Left ventricle myocardium inferior (tissue), 1 donor: ENCODE measurements at places on chromosomes 12 and 14. TPM values are rescaled to one million over a fixed set of nuclear protein-coding genes. Genes with fewer than 3 reads are reported as not detected.

CMTM5 gene
- 1.0 TPM for total RNA-seq

TAS2R7 gene
- not detected for total RNA-seq

GARIN6 gene
- total RNA-seq = not detected

ATP2B1 gene
- 10.7 TPM for total RNA-seq

GRCh38 chr14:24339284-24340151 is at the start of gene RIPK3:
RIPK3 (minus strand) TSS chr14:24339991; CDS start chr14:24339826, 165 bp downstream.
- DNase-seq = peak; percentile 47

DNA sequence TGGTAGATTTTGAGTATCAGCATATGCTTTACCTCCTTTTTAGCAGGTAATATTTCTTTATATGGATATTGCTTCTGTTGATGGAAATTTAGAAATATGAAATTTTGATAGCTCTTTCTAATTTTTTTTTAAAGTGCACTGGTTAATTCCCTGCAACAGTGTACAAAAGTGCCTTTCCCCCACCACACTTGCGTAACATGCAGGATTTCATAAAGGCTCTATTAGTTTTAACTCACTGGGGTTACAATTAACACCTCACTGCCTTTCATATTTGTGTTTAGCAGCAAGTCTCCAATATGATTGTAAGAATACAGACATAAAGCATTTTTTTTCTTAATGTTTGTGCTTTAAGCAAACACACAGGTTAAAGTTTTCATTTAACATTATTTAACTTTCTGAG is 25.6 kb downstream of the MNAT1 start:
- DNase-seq = no peak

DNA sequence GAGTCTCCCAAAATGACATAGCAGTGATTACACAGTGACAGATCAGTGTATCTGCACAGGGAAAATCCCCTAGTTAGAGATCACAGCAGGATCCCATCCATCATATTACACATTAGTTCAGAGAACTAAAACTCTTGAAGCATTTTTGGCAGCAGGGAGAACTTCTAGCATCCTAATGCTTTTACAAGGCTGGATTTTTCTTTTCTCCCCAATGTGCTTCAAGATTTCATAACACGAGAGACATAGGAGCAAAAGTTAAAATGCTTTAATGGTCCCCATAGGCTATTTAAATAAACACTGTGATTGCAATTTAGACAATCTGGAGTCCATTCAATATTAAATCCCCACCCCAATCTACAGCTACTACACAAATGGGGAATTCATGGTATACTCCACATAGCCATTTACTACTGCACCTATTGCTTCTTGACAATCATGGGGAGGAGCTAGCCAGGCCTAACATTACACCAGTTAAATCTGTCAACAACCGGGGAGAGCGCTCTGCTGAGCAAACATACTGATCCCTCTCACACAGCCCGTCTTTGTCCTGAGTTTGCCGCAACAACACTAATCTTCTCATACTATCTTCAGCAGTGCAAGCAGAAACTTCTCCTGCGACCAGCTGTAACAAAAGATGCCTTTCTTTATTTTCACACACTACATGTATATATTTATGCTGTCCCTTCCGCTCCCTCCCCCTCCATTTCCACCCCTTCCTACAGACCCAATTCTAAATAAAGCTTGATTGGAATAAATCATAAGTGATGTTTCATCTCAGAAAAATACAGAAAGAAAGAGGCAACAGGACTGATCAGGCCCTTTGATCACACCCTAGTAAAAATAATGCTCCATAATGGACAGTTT is 120.3 kb upstream of the SOX5 start:
- DNase-seq = no peak
